ENCODE measurements at places on chromosomes 12 and 14.

DNA sequence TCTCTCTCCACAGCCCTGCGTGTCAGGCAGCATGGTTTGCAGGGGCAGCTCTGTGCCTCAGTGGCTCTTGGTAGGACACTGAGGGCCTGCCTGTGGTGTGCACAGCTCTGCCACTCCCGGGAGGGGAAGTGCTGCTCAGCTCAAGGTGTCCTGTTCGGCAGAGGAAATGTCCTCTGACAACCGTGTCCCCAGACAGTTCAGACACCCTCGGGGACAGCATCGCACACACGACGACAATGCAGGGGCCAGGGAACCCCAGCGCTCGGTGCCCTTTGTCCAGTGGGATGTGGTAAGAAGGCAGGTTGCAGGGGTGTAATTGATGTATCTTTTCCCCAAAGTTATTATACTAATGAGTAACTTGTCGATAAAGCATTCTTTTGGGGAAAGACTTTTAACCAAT is 14.2 kb downstream of the ANKLE2 start:
- DNase-seq = no peak

DNA sequence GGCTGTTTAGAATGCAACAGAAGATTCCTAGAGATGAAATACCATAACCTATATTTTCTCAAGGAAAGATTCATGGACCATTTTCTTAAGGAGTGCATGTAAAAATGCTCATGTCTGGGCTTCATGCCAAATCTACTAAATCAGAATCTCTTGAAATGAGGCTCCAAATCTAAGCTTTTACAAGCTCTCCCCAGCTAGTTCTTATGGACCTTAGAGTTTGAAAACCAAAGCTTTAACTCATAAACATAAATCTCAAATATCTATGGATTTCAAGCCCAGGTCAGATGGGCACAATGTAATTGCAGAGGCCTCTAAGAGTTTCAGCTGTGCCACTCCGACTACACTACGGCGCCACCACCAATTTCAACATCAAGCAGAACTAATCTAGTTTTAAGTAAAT is 117.3 kb upstream of the CAND1 start:
- DNase-seq = no peak

DNA sequence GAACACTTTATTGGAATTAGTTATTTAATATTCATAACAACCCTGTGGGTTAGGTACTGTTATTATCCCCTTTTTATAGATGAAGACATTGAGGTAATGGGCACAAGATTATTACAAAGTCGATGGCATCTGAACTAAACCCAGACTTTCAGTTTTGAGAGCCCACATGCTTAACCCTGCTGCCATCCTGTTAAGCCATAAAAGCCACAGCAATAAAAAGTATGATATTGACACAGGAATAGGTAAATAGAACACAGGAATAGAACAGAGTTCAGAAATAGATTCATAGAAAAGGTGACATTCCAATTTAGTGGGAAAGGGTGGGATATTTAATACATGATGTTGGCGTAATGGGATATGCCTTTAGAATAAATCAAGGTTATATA is 119.8 kb downstream of the SLC38A1 start:
- DNase-seq = no peak

DNA sequence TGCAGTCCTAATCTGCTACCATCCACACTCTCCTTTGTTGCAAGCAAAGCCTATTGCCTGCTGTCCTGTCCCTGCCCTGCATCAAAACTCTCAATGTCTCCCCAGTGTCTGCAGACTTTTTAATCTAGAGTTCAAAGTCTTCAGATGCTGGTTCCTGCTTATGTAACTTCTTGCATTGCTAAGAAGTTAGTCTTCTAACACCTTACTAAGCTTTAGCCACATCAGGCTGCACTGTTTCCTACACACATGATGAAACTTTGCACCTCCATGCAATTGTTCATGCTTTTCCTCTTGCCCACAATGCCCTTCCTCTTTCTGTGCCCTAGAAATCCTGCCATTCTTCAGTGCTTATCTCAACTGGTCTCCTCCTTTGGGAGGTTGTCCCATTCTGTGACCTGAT is 16.2 kb upstream of the DICER1 start:
- DNase-seq = no peak

DNA sequence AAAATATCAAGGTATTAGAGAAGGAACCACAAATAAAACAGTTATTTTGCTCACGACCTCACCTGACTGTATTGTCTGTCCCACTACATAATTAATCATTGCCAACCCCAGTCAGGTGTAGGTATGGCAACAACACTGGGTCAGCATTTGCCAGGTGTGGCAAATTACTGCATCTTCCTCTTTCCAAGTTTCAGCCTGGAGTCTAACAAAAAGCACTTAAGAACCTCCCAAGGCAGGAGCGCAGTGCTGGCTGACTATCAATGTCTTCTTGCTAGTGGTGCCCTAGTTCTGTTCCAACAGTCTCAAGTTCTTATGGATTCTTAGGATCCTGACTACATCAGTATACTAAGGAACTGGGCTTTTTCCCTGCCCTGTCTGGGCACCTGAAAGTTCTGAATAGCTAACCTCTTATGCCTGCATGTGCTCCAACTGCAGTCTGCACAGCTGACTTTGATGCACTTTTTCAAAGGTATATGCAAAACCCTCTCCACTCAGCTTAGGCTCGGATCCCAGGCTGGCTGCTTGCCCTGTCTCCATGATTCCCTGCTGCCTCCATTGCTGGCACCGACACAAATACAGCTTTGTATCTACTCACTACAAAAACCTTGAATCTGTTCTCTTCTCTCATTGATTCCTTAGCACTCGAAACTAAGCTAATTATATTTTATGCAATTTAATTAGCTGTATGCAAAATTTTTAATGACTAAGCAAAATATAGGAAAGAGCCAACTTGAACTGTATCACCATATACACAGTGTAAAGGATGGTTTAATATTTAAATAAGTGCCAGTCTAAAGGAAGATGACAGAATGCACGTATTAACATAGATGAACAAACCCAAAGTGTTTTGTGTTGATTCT is 113.3 kb downstream of the PRKD1 start:
- peak; percentile 79 for DNase-seq

DNA sequence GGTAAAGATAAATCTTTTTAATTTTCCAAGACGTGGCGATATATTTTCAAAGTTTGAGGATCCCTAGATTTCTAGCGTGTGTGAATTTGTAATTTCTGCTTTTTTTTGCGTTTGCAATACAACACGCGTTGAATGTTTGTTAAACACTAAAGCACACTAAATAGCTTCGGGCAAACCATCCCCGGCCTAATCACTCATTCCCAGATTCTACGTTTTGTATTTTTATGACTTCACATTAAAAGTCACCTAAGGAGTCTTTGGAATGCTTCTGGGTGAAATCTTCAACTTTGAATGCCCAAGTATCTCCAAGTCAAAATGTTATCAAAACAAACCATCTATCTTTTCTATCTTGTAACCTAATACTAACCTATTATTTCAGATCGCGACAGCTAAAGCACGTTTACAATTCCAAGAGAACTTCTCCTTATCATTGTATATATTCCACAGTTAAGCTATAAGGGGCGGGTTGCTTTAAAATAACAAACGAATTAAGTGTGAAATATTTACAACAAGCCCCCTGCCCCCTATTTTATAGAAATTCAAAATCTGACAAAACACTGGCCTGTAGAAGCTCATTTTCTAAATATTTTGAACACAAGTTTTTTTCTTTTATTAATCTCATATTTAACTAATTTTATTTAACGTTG is 1.1 kb downstream of the ALX1 start:
- no peak for DNase-seq

DNA sequence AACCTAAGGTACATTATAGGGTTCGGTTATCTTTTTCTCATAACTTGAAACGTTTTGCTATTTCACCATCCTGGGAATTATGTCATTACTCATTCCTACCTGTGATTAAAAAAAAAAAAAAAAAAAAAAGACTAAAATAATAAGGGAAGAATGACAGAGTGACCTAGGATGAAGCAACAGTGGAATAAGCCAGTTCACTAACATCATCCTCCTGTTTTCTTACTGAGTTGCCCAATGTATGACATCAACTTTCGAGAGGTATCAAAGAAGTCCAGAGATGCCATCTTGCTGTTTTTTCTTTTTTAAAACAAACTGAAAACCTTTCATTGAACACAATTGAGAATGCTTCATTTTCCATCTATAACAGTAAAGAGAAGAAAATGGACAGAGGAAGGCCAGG is 42.8 kb downstream of the AMN start:
- no peak for DNase-seq

DNA sequence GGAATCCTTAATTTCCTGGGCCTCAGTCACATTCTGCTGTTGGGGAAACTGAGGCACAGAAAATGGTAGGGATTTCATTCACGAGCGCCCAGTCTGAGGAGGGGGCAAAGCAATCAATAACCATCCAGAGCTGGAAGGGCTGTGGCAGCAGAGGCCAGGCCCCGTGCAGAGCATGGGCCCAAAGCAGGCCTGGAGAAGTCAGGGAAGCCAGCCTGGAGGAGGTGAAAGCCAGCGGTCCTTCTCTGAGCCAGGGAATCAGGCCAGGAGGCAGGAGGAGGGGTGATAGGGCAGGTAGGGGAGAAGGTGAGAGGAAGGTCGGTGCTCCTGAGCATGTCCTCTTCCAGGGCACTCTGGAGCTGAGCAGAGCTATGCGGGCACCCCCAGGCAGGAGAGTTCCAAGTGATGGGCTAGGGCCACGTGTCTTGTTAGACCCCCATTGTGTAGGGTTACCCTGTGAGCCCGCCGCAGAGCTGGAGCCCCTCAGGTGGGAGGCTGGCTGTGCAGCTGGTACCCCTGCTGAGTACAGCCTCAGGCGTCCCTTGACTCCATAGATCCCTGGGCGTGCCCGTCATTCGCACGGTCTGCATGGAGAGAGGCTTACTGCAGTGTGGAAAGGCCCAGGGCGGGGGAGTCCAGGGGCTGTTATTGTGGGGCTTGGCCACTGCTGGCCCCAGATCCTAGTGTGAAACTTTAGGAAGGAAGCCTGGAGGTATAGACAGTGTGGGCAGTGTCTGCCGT is 4.8 kb downstream of the TNFAIP2 start:
- no peak for DNase-seq

- DNase-seq = no peak
Observed at GRCh38 chr12:11540615-11541310, 108.7 kb upstream of the ETV6 start.

GRCh38 chr14:53001787-53002378 is 51.0 kb upstream of the FERMT2 start:
- no peak for DNase-seq

DNA sequence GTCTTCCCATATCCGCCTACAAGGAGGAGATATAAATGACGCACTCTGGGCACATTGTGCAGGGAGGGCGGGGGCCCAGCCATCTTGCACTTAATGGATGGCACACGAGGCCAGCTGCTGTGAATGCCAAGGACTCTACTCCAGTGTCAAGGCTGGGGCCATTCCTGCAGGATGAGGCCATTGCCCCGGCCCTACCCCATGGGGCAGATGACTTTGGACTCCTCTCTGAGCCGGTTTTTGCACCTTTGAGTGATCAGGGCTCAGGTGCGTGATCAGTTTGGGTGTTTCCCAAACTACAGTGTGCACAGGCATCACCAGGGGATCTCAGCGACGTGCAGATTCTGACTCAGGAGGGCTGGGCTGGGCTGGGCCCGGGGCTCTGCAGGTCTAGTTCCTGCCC is 16.1 kb downstream of the MMAB start:
- DNase-seq = peak; percentile 81

- no peak for DNase-seq
Observed at GRCh38 chr14:29465095-29465494, 462.6 kb downstream of the PRKD1 start.

DNA sequence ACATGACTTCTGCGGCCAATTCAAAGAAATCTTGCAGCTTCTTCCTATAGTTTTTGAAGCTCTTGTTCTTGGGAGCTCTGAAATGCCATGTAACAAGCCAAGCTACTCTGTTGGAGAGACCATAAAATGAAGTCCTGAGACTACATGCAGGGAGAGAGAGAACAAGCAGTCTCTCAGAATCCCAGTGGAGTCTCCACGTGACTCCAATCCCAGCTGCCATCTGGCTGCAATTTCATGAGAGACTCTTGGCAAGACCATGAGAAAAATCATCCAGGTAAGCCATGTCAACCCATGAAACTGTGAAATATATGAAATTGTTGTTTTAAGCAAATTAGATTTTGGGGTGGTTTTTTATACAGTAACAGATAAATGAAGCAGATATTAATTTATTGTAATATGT is 54.4 kb downstream of the KLRG1 start:
- no peak for DNase-seq

DNA sequence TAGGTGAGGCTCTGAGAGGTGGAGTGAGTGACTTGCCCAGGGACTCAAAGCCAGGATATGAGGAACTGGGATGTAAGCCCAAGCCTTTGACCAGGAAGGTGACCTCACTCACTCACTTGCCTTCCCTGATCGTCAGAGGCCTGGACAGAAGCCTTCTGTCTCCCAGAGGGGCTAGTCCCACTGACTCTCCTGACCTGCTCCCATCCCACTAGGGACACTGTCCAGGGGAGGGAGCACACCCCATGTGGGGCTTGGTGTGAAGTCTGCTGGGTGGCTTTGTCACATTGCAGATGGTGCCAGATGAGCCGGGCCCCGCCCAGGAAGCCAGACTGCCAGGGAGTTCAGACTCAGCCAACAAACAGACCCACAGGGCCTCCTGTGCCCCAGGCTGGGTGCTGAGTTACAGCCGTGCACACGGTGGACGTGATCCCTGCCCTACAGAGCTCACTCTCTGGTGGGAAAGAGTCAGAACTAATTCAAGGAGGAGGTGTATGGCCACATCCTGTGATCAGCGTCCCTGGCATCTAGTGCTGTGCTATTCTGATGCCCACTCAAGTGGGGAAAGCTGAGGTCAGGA is 28.3 kb downstream of the MMAB start:
- DNase-seq = no peak

GRCh38 chr14:87879389-87879788 is 113.6 kb downstream of the GALC start:
- no peak for DNase-seq
